T1000 (cell line): ENCODE measurements at places on chromosomes 6 and 20.
A peak's percentile ranks its signal among the peaks of the same experiment; 100 is the strongest.

DNA sequence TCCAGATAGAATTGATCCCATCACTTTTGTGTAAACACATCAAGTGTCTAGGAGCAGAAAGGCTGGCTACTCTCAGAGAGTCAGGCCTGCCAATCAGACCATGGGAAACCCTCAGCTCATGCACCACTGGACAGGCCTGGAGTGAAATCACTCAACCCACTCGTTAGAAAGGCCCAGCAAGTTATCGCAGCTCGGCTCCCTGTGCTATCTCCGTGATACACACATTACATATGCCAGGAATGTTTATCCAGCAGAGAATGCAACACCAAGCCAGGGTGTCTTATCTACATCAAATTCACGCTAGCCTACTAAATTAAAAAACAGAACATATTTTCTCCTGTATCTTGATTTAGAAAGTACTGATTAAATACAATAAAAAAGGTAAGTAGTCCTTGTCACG lies 232.4 kb upstream of the FOXQ1 start:
- no peak for DNase-seq

DNA sequence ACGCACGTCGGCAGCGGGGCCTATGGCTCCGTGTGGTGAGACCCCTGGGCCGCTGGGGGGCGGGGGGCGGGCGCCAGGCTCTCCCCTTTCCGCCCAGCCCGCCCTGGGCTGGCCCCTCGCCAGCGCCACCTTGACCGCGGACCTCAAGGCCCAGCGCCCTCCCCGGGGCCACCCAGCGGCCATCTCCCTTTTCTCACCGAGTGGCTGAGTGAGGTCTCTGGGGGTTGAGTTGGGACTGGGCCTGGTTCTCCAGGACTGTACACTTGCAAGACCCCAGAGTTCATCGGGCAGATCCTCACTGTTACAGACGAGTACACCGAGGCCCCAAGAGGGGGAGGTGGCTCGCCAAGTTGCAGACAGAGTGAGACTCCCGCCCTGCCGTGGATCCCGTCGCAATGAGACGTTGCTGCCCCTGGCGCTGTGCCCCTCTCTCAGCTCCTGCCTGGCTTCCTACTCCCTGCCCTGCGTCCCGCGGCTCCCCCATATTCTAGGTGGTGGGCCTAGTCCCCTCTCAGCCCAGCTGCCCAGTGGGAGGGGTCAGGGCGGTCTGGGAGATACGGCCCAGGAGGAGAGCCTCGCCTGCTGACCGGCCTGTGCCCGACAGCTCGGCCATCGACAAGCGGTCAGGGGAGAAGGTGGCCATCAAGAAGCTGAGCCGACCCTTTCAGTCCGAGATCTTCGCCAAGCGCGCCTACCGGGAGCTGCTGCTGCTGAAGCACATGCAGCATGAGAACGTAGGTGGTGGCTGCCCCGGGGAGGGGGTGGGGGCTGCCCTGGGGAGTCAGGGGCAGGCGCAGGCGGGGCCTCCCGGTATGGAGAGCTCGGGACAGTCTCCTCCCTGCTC lies 576 bp downstream of the MAPK13 start:
- no peak for DNase-seq

DNA sequence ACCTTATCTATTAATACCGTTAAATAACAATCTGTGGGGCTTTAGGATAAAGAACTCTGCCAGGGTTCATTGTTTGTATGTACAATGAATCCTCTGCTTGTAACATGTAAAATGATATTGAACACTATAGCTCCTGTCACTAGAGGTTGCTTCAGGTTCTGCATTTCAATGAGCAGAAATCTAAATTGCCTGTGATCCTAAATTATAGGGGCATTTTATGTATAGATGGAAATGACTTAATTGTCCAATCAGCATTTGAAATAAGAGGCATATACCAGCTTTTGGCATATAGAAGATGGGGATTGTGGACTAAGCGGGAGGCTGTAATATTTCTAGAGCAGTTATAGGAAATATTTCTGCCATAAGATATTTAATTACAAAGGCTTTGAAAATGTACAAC lies 2.0 kb downstream of the NCOA3 start:
- no peak for DNase-seq

GRCh38 chr20:58401162-58401561 lies 12.1 kb downstream of the VAPB start:
- DNase-seq = no peak

DNA sequence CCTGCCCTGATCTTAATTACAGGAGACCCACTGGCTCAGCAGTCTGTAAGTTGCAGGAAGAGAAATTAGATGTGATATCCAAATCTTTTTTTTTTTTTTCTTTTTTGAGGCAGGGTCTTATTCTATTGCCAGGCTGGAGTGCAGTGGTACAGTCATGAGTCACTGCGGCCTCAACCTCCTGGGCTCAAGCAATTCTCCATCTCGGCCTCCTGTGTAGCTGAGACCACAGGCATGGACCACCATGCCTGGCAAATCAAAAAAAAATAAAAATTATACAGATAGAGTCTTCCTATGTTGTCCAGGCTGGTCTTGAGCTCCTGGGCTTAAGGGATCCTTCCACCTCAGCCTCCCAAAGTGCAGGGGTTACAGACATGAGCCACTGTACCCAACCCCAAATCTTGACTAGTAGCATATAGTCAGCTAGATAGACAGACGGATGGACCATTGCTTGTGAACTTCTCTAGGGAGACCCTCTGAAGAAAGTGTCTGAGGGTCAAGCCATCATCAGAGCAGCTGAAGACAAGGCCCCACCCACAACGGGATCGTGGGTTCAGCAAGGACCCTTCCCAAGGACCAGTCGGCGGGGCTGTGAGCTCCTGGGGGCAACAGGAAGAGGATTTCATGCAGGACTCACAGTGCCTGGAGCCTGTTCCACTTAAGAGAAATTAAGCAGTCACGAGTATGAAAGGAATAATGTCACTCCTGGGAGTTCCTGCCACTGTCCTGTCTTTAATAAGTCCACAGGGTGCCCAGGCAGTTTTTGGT lies 222.7 kb downstream of the ANKRD60 start:
- DNase-seq = no peak

- no peak for DNase-seq
These were observed 918 bp upstream of the TRIM38 start for GRCh38 chr6:25961619-25962148.

GRCh38 chr6:163738725-163739407 lies 324.3 kb downstream of the QKI start:
- no peak for DNase-seq

- DNase-seq = no peak
These were observed 4.8 kb downstream of the NDRG3 start for GRCh38 chr20:36741072-36741471.

DNA sequence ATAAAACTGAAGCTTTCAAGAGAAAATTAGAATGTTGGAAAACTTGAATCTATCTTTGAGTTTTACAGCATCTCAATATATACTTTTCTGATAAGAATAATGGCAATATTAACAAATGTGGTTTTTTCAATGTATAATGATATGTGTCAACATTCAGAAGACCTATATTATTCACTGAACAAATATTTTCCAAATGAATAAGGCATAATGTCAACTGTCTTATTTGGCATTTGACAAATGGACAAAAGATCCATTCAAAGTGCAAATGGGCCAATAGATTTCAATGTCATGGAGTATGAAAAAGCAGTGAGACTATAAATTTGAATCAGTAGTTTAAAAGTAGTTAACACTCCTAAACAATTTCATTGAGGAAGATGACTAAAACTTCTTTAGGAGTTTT lies 20.9 kb downstream of the LMBRD1 start:
- no peak for DNase-seq

DNA sequence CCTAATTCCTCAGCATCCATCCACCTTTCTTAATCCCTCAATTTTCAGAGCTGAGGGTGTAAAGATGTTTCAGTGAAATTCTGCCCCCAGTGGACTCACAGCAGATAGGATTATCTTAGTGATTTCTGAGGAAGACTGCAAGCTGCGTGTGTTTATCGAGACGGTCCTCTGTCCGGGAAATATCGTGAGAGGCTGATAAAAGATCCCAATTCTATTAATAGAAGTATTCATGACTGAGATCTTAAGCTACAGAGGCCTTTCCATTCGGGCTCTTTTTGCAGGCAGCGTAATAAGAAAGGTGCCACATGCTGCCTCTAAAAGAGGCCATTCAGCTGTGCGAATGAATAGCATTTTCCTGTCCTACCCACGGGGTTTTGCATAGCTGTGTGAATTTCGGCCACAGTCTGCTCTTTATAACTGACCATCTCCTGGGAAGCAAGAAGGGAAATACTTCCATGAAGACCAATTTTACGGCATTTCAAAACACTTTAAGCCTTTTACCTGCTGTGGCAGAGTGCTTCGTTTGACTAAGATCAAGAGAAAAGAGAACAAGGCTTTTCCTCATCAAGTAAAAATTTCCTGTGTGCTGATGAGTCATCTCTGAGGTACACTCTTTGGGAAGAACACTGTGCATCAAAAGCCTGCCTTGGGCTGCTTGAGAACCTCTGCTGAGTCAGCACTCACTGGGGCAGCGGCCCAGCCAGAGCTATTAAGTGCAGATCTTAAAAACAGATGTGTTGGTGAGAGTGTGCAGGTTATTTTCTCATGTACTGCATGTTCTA lies 208.8 kb downstream of the ARHGAP18 start:
- peak; percentile 71 for DNase-seq

DNA sequence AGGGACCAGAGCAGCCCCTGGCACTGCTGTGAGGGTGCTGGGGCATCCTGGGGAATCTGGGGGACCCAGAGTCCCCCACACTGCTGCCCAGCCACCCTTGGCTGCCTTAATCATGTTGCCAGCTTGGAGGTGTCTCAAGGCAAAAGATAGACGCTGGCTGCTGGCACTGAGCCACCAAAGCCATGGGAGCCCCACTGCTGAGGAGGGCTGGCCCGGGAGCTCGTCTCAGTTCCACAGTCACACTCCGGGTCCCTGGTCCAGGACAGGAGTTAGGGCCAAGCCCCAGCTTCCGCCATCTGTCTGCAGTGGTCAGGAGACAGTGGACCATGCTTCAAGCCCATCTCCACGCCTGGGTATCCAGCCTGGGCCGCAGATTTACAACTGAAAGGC lies 41.0 kb upstream of the HMGA1 start:
- no peak for DNase-seq

DNA sequence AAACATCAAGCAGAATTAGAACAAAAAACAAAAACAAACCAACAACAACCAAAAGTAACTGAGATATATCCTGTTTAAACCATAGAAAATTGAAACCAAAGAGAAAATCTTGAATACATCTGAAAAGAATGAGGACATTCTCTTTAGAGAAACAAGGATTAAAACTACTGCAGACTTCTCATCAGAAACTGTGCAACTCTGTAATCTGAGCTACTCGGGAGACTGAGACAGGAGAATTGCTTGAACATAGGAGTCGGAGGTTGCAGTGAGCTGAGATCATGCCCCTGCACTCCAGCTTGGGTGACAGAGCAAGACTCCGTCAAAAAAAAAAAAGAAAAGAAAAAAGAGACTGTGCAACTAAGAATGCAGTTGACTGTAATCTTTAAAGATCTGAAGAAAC lies 153.4 kb downstream of the SYNDIG1 start:
- no peak for DNase-seq
